ENCODE measurements at places on chromosomes 2 and 18.

GRCh38 chr18:49721981-49722380 lies 91.4 kb downstream of the ACAA2 start:
- no peak for DNase-seq

- DNase-seq = no peak
Observed at GRCh38 chr2:121860033-121860757, 104.7 kb downstream of the TSN start.

- DNase-seq = no peak
Observed at GRCh38 chr18:57749604-57749970, 53.5 kb downstream of the ATP8B1 start.

DNA sequence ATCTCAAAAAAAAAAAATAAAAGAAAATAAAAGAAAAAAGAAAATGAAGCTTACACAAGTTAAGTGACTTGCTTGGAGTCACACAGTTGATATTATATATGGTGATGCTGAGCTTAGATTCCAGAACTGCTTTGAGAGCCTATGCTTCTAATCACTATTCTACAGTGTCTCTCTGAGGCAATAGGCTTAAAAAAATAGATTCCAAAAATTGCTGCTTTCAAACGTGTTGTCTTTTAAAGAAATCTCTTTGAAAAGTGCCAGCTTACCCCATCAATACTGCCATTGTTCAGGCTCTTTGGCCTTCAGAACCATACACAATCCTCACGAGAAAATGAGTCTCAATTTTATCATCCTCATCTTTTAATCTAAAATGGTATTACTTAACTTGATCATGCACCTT lies 102.6 kb downstream of the CDK15 start:
- no peak for DNase-seq

DNA sequence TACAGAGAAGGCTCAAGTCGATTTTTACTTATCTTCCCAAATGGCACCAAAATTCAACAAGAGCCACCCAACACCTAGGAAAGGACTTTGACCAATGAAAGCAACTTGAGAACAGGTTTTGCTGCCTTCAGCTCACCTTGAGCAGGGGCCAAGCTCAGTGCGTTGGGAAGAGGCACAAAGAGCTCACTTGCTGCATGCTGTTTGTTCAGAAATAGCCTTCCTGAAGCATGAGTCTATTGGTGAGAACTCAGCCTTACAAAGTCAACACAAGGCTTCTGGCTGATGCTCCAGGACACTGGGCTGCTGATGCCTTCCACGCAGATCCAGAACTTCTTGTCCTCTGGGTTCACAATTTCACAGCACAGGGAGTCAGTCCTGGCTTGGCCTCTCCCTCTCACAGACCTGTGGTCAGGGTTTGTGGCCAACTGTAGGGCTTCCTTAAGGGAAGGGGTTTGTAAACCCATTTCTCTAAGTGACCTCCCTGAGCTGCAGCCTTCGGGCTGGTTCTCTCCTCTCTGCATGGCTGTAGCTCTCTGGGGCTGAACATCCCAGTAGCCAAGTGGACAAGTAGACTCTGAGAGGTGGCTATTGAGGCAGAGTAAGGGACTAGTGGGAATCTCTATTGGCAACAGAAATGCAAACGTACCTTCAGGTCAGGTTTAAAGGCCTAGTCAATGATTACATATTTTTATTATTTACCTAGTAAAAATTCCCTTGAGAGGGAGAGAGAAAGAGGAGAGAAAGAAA lies 124.7 kb upstream of the GATA6 start:
- no peak for DNase-seq

- no peak for DNase-seq
Observed at GRCh38 chr2:212409560-212409959, 129.0 kb downstream of the ERBB4 start.

GRCh38 chr18:10120622-10121021 lies 206.8 kb downstream of the VAPA start:
- DNase-seq = no peak

GRCh38 chr18:50642439-50642838 lies 82.6 kb downstream of the MAPK4 start:
- no peak for DNase-seq

DNA sequence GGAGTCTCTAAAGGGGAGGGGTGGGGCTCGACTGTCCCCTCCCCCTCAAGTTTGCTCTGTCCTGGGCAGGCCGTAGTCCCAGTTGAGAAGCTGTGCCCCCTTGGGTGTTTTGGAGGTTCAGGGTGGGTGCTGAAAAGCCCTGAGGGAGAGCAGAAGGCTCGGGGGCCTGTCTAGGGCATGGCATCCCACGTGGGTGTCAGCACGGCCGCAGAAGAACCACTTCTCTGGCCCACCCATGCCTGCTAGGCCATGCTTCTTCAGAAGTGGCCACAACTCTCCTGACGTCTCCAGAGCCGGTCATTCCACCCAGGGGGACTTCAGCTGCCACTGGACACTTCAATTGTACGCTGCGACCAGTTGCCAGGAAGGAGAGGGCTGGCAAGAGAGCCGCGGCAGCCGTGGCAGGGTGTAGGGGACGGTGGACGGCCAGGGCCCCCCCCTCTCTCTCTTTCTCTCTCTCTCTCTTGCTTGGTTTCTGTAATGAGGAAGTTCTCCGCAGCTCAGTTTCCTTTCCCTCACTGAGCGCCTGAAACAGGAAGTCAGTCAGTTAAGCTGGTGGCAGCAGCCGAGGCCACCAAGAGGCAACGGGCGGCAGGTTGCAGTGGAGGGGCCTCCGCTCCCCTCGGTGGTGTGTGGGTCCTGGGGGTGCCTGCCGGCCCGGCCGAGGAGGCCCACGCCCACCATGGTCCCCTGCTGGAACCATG lies at the start of gene INPP5D:
INPP5D (plus strand) TSS at position 546 of the 704 bp plus-strand sequence; CDS start at position 683, 137 bp downstream.
- DNase-seq = peak; percentile 85

- no peak for DNase-seq
Observed at GRCh38 chr2:96832754-96833507, 10.9 kb downstream of the ANKRD23 start.

- DNase-seq = no peak
Observed at GRCh38 chr2:60602828-60603532, 49.5 kb upstream of the BCL11A start.

- no peak for DNase-seq
Observed at GRCh38 chr2:161424394-161424769, 8.3 kb downstream of the TBR1 start.

Data from CD4-positive, alpha-beta T cell treated with Interleukin-4 for 4 hours (primary cell).